ENCODE measurements at places on chromosomes 16 and 17.

DNA sequence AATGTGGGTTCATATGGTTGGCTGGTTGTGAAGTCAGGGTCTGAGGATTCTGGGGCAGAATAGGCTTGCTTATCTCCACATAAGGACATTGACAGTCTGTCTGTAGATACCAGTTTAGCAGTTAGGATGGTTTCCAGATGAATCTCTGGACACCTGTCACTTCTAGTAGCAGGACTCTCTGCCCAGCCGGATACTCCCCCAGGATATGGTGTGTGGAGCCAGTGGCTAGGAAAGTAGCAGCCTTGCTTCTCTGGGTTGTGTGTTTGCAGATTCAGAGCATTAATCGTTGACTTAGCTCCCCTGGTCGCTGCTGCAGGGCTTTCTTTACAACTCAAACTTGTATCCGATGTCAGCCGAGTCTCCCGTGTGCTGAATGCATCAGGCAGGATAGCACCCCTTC is 45.2 kb downstream of the CLEC16A start:
- DNase-seq = no peak

- DNase-seq = peak; percentile 40
These were observed 26.2 kb downstream of the SHISA9 start for GRCh38 chr16:12927591-12927990.

DNA sequence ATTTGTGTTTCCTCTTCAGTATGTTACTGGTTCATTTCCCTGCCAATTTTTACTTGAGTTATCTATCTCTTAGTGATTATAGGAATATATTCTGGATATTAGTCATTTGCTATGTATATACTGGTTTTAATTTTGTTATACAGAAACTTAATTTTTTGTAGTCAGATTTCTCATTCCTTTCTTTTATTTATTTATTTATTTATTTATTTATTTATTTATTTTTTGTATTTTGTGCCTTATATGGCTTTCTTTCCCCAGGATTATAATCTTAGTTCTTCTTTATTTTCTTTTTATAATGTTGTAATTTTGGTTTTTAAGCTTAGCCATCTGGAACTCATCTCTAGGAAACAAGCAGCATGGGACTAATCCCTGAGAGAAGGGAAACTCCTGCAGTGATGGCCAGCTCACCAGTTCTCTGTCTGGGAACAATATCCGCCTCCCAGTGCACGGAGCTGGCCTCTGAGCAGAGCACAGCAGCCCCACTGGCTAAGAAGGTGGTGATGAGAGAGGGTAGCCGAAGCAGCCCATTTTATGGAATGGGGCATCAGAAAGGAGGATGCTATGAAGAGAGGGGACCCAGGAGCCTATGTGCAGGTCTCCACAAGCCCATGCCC is 54.5 kb upstream of the ADORA2B start:
- no peak for DNase-seq

- DNase-seq = no peak
These were observed 36.6 kb upstream of the ACSM2B start for GRCh38 chr16:20612551-20613480.

DNA sequence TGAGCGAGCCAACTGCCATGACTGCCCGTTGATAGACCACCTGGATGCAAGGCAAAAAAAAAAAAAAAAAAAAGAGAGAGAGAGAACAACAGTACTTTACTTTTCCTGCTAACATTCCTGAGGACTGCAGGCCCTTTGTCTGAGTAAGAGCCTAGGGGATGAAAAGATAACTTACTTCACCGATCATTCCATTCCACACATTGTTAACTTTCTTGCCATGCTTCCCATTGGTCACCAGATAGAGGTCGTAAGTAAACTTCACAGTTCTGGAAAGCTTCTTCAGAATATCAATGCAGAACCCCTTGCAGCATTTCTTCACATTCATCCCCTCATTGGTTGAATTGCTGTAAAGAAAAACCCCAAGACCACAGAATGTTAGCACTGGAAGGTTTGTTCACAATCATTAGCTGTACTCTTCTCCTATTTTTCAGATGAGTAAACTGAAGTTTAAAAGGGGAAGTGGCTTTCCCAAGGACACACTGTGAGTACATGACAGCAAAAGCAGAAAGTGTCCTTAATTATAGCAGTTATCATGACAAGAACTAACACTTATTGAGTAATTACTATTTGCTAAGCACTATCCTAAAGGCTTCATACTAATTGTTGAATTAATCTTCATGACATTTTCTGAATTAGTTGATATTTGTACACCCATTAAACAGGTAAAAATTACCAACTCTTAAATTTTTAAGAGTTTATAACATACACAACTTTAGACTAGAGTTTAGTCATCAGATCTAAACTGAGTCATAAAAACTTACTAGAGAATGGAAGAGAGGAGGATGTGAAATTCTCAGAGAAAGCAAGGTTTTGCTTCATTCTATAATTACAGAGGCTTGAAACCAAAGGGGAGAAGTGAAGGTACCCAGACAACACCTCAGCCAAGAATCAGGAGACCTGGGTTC is 341.2 kb downstream of the GRIN2A start:
- peak; percentile 14 for DNase-seq

Data from iPS-NIHi11 (cell line).